ENCODE measurements at places on chromosomes 1 and 21.

GRCh38 chr1:1250786-1251284, 4.3 kb upstream of the C1QTNF12 start:
- DNase-seq, result no peak

DNA sequence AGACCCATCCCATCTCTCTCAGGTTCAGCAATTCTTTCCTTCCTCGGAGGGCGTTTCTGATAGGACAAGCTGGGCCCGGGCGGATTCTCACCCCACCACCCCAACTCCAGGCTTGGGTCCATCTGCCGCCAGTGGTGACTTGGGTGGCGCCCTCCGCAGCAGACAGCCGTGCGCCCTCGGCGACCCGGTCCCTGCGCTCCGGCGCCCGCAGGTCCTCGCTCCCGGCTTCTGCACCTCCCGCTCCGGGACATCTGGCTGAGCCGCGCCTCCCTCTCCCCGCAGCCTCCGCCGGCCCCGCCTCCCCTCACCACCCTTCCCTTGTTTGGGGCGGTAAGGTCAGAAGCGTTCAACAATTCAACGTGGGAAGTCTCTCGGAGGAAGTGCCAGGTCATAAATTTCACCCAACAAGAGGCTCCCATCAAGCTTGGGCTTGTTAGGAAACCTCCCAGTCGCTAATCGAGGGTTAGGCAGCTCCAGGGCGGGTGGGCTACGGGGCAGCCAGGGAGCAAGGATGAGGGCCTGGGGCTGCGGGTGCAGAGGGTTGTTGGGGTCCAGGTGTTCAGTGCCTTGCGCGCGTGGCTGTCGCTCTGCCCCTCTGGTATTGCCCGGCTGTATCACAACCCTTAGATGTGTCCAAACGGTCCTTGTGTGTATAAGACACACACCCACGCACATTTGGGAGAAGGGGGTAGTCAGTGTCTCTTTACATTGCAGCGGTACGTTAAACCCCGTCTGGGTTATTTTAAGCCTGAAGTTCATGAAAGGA, 39.8 kb downstream of the OLIG1 start:
- DNase-seq, result no peak

DNA sequence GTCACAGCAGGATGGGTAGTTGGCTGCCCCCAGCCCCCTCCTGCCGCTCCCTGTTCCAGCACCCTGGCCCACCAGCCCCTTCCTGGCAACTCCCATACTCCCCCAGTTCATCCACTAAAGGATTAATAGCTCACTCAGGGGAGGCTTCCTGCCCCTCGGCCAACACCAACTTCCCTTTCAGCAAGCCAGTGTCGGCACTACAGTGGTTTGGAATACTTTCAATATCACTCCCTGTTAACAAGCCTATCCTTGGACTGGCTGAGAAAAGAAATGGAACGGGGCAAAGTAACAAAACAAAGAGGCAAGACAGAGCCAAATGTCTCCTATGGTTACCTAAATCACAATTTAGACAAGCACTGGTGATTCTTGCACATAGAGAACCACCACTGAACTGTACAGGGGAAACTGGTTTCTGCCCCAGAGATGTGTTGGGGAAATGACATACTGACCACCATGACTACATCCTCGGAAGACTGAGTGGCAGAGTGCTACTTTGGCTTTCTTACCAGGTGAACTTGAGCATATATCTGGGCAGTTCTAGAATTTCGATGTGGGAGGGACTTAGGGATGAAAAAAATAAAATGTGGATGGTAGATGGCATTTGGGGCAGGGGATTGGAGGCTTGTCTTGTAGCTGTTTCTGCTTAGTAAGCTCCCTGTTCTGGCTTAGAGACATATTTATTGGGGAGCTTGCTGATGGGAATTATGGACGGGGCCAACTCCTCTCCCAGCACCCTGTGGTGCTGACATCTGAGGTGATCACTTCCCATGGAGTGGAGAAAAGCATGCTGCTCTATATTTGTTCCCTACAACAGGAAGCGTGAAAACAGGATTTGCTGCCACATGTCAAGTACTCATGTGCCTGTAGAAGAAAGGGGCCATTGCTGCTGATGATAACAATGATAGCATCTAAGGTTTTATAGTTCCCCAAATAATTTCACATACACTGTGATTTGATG, 7.1 kb upstream of the CAPN2 start:
- no peak for DNase-seq

DNA sequence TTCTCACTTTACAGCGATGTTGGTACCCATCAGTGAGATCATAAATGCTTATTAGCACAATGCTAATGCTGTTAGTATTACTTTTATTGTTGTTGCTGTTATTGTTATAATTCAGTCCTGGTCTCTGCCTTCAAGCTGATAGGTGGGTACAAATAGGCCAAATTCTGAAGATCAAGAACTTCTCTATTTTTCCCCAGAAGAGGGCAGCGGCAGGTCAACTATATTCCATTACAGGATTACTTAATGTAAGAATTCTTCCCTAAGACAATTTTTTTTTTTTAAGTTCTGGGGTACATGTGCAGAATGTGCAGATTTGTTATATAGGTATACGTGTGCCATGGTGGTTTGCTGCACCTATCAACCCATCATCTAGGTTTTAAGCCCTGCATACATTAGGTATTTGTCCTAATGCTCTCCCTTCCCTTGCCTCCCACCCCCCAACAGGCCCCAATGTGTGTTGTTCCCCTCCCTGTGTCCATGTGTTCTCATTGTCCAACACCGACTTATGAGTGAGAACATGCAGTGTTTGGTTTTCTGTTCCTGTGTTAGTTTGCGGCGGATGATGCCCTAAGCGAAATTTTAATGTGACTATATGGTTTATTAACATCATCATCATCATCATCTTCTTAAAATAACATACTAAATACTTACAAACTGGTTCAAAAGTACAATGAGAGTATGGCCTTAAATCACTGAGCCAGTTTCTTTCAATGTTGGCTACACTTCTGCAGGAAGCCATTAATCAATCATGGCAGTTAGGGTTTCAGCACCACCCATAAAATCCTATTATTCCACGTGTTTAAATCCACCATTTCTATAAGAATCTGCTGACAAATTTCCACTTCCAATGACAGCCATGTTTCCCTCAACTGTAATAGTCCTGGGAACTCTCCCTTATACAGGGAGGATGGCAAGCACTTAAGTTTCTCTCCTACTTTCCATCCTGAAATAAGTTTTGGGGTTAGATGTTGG, 19.2 kb downstream of the SLC19A2 start:
- DNase-seq, result no peak

- no peak for DNase-seq
Observed at GRCh38 chr1:84683508-84683907, 6.8 kb downstream of the SSX2IP start.

- DNase-seq, result no peak
Observed at GRCh38 chr1:97936976-97937375, 16.1 kb upstream of the DPYD start.

DNA sequence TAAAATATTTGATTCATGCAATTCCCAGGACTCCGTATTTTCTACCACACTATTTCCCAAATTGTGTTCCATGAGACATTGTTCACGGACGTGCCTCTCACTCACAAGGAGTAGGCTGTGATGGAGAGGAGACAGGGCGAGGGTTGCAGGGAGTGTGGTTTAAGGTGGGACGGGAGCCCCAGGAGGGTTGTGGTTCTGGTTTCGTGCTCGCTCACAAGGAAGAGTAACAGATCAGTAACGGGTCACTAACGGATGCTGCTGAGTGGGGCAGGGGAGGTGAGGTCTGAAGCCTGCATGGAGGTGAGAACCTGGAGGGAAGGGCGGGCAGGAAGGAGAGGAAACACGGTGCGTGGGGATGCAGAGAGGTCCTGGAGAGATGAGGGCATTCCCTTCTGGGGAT, 28.8 kb downstream of the TFF3 start:
- DNase-seq, result no peak

GRCh38 chr1:91501971-91502671, 1.5 kb downstream of the CDC7 start:
- no peak for DNase-seq

DNA sequence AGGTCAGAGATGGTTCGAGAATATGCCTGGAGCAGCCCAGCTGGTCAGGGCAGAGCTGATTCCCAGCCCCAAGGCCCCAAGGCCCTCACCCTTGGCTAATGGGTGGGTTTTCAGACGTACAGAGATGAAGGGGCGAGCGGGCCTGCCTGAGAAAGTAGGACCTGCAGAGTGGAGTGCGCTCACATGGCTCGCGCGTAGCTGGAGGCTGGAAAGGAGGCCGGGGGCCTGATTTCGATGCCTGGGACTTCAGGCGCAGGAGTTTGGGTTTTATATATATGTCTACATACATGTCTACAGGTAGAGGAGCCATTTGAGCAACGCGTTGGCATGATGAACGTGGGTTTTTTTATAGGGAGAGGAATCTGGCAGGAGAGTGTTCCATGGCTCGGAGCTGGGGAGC, 8.9 kb downstream of the COQ8A start:
- DNase-seq, result no peak

GRCh38 chr1:37822906-37823815, 15.2 kb upstream of the YRDC start:
- DNase-seq, result no peak

DNA sequence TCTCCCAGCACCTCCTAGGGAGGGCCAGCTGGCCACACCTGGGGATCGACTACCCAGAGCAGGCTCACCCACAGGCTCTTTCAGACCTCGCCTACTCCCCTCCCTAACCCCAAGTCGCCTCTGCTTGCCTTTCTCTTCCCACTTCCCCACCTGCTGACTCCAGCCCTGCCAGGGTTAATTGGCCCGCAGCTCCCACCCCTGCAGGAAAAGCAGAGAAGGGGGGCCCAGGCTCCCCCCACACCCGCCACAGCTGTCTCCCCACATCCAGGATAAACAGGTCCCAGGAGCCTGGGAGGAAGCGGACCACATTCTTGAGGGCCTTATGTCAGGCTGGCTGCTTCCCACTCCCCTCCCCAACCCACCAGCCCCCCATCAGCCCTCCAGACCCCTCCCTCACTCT, 45.0 kb downstream of the TAS1R2 start:
- no peak for DNase-seq

DNA sequence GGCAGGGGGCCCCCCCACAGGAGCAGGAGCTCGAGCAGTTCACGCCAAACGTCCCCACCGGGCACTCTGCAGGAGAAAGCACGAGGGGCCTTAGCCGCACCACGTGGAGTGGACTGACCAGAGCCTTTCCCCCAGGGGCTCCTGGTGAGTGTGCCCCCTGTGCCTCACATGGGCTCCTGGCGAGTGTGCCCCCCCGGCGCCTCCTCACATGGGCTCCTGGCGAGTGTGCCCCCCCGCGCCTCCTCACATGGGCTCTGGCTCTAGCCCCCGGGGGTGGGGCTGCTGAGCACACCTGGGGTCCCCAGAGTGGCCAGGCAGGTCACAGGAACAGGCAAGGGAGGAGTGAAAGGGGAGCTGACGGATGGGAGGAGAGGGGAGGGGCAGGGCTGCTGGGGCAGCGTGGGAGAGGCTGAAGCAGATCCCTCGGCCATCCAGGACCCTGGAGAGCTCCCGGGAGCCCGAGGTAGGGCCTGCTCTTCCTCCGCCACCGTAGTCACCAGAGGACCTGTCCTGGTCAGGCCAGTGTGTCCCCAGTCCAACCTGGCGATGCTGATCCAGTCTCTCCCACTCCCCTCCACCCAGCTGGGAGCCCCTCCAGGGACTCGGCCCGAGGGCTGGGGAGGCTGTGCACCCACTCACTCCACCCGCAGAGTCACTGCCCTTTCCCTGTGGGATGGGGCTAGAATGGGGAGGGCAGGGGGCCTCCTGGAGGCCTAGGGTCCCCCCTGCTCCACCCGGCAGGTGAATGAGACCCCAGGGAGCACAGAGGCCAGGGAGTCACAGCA, 47.6 kb downstream of the ARHGEF16 start:
- no peak for DNase-seq

GRCh38 chr1:177921590-177921989, 48.3 kb downstream of the SEC16B start:
- DNase-seq, result no peak

- no peak for DNase-seq
Observed at GRCh38 chr1:31467005-31467674, 54.1 kb downstream of the SERINC2 start.

GRCh38 chr1:112850034-112850757, 105.8 kb downstream of the SLC16A1 start:
- no peak for DNase-seq

DNA sequence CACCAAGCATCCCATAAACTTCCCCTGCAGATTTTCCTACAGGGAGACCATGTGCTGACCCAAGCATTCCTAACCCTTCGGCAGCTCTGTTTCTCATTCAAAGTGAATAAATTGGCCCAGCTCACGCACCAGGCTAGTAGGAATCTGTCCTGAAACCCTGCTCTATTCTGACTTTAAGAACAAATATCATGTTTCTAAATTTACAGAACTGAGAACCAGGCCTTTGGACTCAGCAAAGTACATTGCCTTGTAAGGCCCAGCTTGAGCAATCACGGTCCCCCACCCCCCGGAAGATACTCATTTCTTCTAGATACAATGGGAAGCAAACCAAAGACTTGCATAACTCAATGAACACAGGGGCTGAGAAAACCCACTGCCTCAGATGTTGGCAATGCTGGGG, 160.1 kb upstream of the NFIA start:
- DNase-seq, result no peak

- no peak for DNase-seq
Observed at GRCh38 chr1:172148213-172148612, 272.3 kb upstream of the C1orf105 start.

- no peak for DNase-seq
Observed at GRCh38 chr21:29261555-29262540, 36.9 kb upstream of the BACH1 start.
